ENCODE measurements at places on chromosomes 3 and 15. TPM values are rescaled to one million over a fixed set of nuclear protein-coding genes. Genes with fewer than 3 reads are reported as not detected.

Gene CHRM5
- total RNA-seq = 0.02 TPM

Gene PLCH1
- total RNA-seq = 1.1 TPM

Gene MCF2L2
- total RNA-seq = 0.13 TPM

Gene SPPL2A
- 96.9 TPM for total RNA-seq

Gene LMAN1L
- total RNA-seq = not detected

Gene C3orf70
- total RNA-seq = 0.03 TPM

Gene SOX2
- 0.37 TPM for total RNA-seq

Gene LRRC2
- total RNA-seq = not detected

Gene ST3GAL6
- total RNA-seq = 1.4 TPM

Gene TEX55
- total RNA-seq = not detected

Gene CDHR4
- 0.17 TPM for total RNA-seq

Gene HIGD2B
- total RNA-seq = not detected

Gene TMC3
- not detected for total RNA-seq

Gene TMCC1
- total RNA-seq = 11.0 TPM

Gene MOBP
- not detected for total RNA-seq

Gene MYZAP
- 1.3 TPM for total RNA-seq

Gene PLCB2
- total RNA-seq = 1.0 TPM

Gene HOMER2
- 22.5 TPM for total RNA-seq

Gene CLRN1
- total RNA-seq = not detected

Gene FBXO40
- total RNA-seq = not detected

Gene RLBP1
- total RNA-seq = 0.13 TPM

Gene FOXB1
- not detected for total RNA-seq

Gene GOLGA6A
- 0.12 TPM for total RNA-seq

Gene POPDC2
- total RNA-seq = 0.44 TPM

Gene ACOX2
- 6.0 TPM for total RNA-seq

Gene ARNT2
- total RNA-seq = 16.5 TPM

Gene SI
- total RNA-seq = not detected

Gene CX3CR1
- 0.07 TPM for total RNA-seq

Gene NR2C2
- total RNA-seq = 15.8 TPM
